ENCODE measurements at places on chromosomes 3 and 15.

GRCh38 chr3:189401196-189401595 is 229.4 kb downstream of the TPRG1 start:
- H3K4me3 ChIP-seq: no peak overlapping the region
- no peaks in the 10 kb centered on the region for H3K4me1 ChIP-seq
- H3K36me3 ChIP-seq: no peaks in the 10 kb centered on the region
- no peak overlapping the region for H3K27ac ChIP-seq
- H3K27me3 ChIP-seq: no peaks in the 10 kb centered on the region

DNA sequence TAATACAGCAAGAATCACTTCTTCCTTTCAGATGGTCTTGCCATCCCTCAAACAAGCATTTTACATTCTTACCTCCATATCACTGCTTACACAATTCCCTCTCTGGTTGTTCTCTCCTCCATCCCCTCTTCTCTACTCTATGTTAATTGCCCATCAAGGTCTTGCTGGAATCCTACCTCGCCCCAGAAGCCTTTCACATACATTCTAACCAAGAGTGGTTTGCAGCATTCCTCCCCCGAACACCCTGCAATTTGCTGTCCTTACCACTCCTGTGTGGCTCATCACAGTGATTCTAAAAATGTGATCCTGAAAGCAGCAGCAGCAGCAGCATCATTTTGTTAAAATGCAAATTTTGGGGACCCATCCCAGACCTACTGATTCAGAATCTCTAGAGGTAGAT is 30.6 kb downstream of the TNIK start:
- no peaks in the 10 kb centered on the region for H3K4me1 ChIP-seq
- H3K36me3 ChIP-seq: no peaks in the 10 kb centered on the region
- H3K27me3 ChIP-seq: no peaks in the 10 kb centered on the region
- no peak for DNase-seq
- no peak overlapping the region for H3K4me3 ChIP-seq

GRCh38 chr3:39267631-39268548 is 11.9 kb downstream of the CX3CR1 start:
- no peaks in the 10 kb centered on the region for H3K27me3 ChIP-seq
- H3K36me3 ChIP-seq: no peaks in the 10 kb centered on the region
- no peak overlapping the region for H3K4me3 ChIP-seq
- no peak for DNase-seq
- H3K4me1 ChIP-seq: no peaks in the 10 kb centered on the region

DNA sequence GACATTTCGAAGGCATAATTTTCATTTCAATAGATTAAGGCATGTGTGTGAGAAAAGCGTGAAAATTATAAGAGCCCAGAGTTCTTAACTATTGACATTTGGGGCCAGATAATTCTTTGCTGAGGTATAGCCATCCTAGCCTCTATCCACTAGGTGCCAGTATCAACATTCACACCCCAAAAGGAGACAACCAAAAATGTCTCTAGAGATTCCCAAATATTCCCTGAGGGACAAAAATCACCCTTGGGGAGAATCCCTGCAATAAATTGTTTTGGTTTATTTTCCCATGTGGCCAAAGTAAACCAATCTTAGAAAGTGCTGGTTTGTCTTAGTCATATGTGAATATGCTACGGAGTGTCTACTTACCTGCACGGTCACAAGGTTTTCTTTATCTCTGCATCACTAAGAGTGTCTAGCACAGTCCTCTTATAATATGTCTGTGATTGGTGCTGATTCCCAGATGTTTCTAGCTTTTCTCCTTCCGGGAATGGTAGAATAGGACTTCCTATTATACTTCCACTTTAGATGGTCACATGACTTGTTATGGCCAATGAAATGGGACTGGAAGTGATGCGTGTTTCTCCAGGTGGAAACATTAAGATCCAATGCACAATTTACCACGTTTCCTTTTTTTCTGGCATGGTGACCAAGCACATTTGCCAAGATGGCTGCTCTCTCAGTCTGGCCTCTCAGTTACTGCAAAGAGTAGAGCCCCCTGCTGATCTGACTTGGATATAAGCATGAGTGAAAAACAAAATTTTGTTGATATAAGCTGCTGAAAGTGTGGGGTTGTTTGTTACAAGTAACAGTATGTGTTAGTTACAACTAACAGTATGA is 8.0 kb upstream of the KBTBD8 start:
- H3K27me3 ChIP-seq: no peaks in the 10 kb centered on the region
- H3K4me1 ChIP-seq: no peaks in the 10 kb centered on the region
- no peak for DNase-seq

- no peaks in the 10 kb centered on the region for H3K27me3 ChIP-seq
- no peak for DNase-seq
- H3K27ac ChIP-seq: no peak overlapping the region
- no peaks in the 10 kb centered on the region for H3K4me1 ChIP-seq
- H3K4me3 ChIP-seq: no peak overlapping the region
Observed at GRCh38 chr15:81268881-81269601, 54.9 kb downstream of the STARD5 start.

Data from ovary (tissue), 10 donors.